ENCODE measurements at places on chromosomes 16 and 17.

DNA sequence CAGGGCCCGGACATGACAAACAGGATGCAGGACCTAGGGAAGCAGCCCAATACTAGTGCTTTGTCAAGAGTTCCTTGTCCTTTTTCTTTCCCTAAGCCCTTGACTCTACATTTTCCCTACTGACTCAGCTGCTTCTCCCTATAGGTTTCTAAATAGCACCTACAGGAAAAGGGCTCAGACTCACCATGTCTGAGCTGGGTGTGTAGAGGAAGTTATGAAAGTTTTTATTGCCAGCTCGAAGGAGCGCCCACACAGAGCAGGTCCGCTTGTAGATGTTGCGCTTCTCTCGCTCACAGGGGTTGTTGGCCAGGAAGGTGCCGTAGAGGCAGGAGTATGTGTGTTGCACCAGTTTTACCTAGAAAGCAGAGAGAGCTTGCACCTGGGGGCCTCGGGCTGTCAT lies 10.6 kb downstream of the MTMR4 start:
- no peak for DNase-seq

GRCh38 chr16:80480664-80481063 lies 60.1 kb upstream of the DYNLRB2 start:
- DNase-seq = no peak

DNA sequence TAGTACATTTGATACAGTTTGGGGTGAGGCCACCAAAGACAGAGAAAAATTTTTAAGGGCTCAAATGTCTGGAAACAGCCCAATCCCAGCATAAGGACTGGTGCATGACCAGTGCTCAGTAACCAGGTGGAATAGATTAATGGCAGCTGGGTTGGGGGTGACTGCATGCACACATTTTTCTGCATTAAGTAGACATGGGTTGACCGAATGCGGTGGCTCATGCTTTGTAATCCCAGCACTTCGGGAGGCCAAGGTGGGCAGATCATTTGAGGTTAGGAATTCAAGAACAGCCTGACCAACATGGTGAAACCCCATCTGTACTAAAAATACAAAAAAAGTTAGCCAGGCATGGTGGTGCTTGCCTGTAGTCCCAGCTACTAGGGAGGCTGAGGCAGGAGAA lies 121.1 kb upstream of the HSBP1 start:
- no peak for DNase-seq

DNA sequence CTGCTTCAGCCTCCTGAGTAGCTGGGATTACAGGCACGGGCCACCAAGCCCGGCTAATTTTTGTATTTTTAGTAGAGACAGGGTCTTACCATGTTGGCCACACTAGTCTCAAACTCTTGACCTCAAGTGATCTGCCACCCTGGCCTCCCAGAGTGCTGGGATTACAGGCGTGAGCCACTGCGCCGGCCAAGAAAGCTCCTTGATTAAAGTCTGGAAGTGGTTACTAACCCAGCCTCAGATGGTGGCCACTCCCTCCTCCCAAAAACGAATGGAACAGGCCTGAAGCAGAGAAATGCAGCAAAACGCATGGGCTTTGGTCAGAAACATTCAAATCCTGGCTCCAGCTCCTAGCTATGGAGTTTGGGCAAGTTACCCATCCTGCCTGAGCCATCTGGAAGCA lies 11.3 kb downstream of the FKBP10 start:
- no peak for DNase-seq

DNA sequence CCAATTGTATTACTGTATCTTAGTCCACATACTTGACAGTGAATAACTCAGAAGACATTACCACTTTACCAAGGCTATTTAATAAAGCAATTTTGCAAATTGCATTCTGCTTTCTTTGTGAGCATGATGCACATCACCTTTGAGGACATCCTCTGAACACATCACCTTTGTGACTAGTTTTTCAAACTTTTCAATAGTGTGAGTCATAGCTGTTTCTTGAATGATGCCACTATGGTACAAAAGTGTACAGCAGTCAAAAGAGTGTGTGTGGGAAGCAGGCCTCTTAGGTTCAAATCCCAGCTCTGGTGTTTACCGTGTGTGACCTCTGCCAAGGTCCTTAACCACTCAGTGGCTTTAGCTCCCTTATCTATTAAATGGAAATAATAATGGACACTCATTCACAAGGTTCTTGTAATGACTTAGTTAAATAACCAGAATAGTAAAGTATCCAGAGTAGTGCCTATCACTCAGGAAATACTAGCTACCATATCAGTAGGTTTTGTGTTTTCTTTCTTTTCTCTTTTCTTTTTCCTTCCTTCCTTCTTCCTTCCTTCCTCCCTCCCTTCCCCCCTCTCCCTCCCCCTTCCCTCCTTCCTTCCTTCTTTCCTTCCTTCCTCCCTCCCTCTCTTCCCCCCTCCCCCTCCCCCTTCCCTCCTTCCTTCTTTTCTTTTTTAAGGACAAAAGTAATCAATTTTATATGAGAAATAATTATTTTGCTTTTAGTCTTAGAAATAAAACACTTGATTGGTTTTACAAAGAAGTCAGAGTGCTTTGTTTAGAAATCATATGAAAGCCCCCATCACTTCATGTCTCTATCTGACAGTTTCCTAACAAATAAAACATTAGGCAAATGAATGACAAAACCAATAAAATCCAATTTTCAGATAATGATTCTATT lies 178.9 kb downstream of the MYO1D start:
- no peak for DNase-seq

DNA sequence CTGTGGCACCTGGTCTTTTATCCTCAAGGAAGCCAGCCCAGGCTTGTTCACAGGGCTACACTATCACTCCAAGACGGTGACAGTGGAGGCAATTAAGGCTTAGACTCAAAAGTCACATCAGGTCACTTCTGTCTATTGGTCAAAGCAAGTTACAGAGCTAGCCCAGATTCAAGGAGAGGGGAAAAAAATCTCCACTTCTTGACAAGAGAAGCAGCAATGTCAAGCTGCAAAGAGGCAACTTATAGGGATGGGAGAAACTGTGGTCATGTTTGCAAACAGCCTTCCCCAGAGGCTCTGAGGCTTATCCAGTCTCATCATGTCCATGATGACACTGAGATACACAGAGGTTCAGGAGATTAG lies 31.6 kb downstream of the SERPINF1 start:
- DNase-seq = no peak

DNA sequence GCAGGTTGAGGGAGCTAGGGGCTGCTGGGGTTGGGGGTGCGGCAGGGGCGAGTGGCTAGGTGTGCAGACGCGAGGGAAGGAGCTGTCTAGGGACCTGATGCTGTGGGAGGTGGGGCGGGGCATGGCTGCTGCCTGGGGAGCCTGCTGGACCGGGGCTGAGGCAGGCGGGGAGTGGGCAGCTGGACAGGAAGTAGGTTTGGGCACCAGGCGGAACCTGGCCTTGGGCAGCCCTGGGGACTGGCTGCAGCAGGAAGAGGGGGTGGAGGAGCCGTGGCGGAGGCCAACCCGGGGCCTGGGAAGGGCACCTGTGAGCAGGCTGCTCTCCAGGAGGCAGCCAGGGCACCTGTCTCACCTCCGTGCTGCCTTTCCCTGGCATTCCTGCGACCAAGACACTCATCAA lies 5.9 kb upstream of the DNASE1L2 start:
- DNase-seq = no peak

GRCh38 chr16:70681382-70682238 lies 4.2 kb downstream of the MTSS2 start:
- DNase-seq = no peak

GRCh38 chr17:40056379-40057015 lies 2.3 kb upstream of the MED24 start:
- no peak for DNase-seq

DNA sequence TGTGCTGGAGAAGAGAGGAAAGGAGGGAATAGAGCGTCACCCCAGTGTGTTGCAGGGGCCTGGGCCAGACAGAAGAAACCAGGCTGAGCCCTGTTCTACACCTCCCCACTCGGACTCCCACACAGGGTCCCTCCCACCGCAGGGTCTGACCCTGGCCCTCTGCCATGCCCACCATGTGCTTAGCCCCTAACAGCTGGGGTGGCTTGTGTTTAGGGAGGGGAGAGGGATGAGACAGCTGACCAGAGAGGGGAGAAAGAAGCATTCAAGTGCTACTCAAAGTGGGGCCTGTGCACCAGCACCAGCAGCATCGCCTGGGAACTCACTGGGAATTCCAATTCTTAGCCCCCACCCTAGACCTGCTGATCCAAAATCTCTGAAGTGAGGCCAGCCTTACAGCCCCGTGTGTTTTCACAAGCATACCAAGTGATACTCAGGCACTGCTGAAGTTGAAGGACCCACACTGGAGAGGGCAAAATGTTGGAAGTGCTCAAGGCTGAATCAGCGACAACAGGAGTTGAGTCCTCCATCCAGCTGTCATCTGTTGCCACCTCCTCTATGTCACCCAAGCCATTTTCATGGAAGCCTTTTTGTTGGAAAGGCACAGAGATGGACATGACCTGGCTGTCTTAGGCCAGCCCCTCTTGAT lies 47.0 kb downstream of the FZD2 start:
- no peak for DNase-seq

GRCh38 chr17:4584101-4584916 lies at the start of gene SMTNL2:
TSS of gene SMTNL2 (plus strand) at chr17:4584529. CDS start at chr17:4584606, 77 bp downstream.
- no peak for DNase-seq

- DNase-seq = no peak
Observed at GRCh38 chr16:83802554-83803205, 5.1 kb upstream of the HSBP1 start.

- DNase-seq = no peak
Observed at GRCh38 chr17:80253631-80254395, 6.8 kb upstream of the RNF213 start.

DNA sequence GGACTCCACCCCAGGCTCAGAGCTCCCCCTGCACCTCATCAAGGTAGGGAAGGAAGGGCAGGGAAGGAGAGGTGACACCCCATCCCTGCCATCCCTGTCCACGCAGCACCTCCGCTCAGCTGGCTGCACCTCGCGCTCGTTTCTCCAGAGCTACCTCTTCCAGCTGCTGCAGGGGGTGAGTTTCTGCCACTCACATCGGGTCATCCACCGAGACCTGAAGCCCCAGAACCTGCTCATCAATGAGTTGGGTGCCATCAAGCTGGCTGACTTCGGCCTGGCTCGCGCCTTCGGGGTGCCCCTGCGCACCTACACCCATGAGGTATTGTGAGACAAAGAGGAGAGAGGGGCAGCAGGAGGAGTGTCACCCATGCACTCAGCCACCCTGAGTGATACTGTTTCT lies 1.4 kb downstream of the CDK3 start:
- DNase-seq = no peak

DNA sequence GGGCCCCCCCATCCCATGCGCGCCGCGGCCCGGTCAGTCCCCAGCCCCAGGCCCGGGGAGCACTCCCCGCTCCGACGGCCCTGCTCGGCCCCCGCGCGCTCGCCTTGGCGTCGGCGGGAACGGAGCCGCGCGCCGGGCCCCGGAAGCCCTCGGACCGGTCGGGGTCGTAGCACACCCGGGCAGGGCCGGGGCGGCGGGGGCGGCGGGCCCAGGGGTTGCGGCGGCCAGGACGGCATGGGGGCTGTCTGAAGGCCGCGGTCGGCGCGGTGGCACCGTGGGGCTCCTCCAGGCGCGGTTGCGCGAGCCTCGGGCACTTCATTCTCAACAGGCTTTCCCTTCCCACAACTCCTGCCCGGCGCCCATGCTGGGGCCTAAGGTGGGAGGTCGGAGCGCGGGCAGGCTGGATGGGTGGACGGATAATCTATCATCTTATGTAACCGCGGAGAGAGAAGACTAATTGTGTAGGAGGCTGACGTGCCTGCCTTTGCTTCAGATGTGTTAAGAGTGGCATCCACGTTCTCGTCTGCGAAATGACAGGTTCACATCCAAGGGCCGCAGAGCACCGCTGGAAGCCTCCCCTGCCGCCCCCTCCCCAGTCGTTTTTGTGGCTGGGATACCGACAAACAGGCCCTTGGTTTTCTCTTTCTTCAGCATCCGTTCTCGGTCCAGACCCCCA lies 708 bp downstream of the BAIAP2 start:
- no peak for DNase-seq

DNA sequence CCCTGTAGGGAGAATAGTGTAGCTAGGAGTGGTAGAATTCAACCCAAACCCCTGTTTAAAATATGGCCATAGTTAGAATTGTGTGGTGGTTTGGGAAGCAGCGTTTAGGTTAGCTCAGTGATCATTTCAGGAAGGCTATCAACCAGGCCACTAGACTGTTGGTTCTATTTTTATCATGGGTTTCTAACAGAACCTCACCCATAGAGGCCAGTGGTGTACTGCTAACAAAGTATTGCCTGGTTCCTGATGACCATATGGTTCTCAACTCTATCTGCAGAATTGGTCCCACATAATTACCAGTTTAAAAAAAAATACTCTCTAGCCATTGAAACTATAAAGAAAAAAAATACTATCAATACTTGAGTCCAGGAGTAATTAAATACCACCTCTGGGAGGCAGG lies 70.5 kb upstream of the RASL10B start:
- DNase-seq = no peak

GRCh38 chr17:81925860-81926450 lies 1.6 kb downstream of the MAFG start:
- DNase-seq = no peak

DNA sequence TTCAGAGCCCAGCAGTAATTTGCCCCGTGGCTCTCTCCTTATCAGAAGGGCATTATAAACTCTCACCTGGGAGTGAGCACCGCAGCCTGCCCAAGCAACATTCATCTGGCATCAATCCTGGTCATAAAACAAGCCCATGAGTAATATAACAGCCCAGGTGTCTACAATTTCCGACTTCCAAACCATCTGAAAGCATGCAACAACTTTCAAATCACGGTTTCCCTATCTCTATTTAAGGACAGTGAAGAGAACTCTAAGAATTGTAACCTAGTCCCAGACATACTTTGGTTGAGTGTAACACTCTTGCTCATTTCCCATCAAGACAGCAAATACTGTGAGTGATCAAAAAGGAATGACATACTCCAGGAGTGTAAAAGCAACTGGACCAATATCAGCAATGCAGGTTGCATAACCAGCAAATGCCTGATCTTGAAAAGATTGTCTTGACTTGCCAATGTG lies 487.4 kb upstream of the SOX9 start:
- DNase-seq = no peak

GRCh38 chr16:871562-872345 lies 71.2 kb upstream of the GNG13 start:
- DNase-seq = no peak

GRCh38 chr16:4318451-4318910 lies 2.6 kb downstream of the GLIS2 start:
- DNase-seq = no peak

DNA sequence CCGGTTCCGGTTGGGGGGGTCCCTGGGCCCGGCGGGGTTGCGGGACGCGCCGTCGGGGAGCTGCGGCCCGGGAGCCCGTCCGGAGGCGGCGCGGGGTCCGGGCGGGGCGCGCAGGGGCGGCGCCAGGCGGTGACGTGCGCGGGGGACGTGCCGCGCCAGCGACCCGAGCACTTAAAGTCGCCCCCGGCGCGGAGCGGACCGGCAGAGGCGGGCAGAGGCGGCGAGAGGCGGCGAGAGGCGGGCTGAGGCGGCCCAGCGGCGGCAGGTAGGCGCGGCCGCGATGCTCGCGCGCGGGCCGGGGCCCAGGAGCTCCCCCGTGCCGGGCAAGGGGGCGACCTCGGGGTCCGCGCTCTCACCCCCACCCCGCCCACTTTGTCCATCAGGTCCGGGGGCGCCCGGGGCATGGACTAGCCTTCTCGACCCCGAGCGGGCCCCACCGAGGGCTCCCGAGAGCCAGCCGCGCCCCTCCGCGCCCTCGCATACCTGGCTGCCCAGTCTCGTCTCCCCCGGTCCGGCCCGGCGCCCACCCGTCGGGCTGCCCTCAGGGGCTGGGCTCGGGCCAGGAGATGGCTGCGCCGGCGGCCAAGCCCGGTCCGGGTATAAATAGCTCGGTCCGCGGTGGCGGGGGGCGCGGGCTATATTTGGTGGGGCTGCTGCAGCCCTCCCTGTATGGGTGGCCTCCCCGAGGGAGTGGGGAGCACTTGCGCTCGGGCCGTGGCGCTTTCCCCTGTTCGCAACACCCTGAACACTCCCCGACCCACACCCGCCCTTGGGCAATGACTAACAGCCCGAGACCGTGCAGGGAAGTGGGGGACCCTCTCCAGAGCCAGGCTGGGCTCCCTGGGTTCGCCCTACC lies at the start of gene SLC16A3:
Gene SLC16A3, plus strand, starts transcription at position 201 of the 856 bp plus-strand sequence. CDS start 6,967 bp downstream, outside the sequence.
- DNase-seq = peak; percentile 83

Data from CD4-positive, alpha-beta T cell treated with Interleukin-15 for 1 hour (primary cell).